ENCODE measurements at places on chromosomes 16 and 17.

DNA sequence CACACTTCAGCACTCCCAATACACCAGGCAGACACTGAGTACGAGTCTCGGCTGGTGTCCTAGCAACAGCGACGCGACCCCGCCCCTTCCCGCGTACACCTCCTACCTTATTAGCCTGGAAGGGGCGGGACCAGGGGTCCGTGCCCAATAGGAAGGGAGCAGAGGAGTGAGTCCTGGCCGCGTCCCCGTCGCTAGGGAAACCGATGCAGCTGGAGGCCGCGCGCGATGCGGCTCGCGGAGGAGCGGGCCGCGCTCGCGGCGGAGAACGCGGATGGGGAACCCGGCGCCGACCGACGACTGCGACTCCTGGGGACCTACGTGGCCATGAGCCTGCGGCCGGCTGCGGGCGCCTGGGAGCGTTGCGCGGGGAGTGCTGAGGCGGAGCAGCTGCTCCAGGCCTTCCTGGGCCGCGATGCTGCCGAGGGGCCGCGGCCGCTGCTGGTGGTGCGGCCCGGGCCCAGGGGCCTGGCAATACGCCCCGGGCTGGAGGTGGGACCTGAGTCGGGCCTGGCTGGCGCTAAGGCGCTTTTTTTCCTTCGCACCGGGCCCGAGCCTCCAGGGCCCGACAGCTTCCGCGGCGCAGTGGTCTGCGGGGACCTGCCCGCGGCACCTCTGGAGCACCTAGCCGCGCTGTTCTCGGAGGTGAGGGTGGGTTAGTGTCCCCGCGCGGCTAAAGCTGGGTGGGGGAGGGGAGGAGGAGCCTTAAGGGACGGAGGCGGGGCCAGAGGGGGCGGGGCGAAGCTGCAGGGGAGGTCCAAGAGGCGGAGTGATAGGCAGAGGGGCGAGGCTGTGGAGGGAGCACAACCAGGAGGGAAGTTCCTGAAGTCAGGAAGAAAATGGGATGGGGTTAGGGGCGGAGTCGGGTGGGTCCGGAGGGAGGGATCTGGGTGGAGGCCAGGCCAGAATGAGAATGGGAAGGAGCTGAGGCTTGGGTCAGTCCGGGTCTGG, at the start of gene DNAH9:
TSS of gene DNAH9 (plus strand) at position 197 of the 948 bp plus-strand sequence. CDS start at position 226, 29 bp downstream.
- DNase-seq: peak; percentile 24

DNA sequence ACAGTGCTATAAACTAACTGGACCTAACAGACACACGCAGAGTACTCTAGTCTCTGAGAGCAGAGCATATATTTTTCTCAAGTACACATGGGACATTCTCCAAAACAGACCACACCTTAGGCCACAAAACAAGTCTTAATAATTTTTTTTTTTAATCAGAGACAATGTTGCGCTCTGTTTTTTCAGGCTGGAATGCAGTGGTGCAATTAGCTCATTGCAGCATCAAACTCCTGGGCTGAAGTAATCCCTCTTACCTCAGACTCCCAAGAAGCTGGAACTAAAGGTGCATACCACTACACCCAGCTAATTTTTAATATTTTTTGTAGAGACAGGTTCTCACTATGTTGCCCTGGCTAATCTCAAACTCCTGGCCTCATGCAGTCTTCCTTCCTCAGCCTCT, 37.7 kb downstream of the ULK2 start:
- DNase-seq: no peak

GRCh38 chr17:27945333-27945616, 52.1 kb upstream of the LYRM9 start:
- no peak for DNase-seq

DNA sequence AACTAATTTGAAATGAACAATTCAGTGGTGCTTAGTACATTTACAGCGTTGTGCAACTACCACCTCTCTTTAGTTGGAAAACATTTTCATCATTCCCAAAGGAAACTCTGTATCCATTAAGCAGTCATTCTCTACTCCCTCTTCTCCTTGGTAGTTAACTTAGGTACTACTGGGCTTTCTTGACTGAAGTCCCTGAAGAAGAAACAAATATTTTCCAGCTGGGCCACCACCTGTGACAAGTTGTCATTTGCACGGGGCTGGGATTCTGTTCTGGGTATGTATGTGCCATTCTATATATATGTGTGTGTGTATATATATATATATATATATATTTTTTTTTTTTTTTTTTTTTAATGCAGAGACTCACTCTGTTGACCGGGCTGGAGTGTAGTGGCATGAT, 15.4 kb upstream of the RMI2 start:
- no peak for DNase-seq

DNA sequence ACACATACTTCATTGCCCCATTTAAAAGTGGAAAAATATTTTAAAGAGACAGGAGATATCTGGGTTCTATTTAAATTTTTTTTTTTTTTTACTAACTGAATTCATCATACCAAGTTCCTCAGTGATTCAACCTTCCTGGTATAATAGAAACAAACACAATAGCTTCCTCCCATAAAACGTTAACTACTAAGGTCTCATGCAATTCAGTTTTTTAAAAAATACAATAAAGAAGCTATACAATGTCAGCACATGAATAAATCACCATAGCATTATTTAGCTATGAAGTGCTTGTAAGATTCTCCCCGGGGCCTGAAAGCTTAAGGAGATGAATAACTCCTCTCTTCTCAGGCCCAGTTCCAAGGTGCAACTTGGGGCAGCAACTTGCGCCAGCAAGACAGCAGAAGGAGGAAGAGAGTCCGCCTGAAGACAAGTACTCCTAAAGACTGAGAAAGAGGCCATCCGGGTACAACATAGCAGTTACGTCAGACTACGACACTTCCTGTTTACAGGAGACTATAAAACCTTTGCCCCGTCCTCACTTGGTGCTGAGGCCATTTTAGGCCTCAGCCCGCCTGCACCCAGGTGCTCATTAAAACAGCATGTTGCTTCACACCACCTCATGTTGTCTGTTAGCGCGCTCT, 81.5 kb downstream of the MYO1D start:
- DNase-seq: no peak

- peak; percentile 74 for DNase-seq
These were observed 1.2 kb downstream of the HCRT start for GRCh38 chr17:42183741-42184711.

DNA sequence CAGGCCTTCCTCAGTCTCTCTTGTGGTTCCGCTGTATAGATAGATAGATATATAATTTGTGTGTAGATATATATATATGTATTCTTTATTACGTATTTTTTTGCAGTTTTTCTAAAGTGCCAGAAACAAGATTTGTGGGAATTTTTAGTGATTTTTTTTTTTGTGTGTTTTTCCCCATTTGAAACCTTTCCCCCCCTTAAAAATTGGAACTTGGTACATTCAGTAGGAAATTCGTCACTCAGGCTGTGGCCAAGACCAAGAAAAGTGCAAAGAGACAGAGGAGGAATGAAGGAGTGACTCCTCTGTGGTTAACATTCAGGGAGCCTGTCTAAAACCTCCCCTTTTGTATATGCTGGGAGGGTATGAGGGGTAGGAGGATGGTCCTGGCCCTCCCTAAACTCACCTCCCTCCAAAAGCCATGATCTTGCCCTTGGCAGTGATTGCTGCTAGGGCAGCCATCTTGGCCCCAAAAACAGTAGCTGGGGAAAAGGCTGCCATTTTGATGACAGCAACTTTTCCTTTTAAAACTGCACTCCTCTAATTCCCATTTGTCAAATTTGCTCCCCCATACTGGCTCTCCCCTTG, 15.2 kb downstream of the CHRNB1 start:
- DNase-seq: no peak

- no peak for DNase-seq
These were observed 21.4 kb downstream of the GALNS start for GRCh38 chr16:88835383-88835782.

GRCh38 chr16:21301168-21301894, 23.2 kb upstream of the CRYM start:
- DNase-seq: no peak

GRCh38 chr16:54957403-54958166, 26.9 kb downstream of the IRX5 start:
- DNase-seq: no peak

GRCh38 chr16:65054457-65054856, 67.4 kb downstream of the CDH11 start:
- no peak for DNase-seq

GRCh38 chr16:89297156-89297874, 79.8 kb downstream of the ZNF778 start:
- no peak for DNase-seq
